ENCODE measurements at places on chromosomes 1 and 21.

- DNase-seq = no peak
These were observed 21.0 kb upstream of the TMEM39B start for GRCh38 chr1:32051706-32052105.

DNA sequence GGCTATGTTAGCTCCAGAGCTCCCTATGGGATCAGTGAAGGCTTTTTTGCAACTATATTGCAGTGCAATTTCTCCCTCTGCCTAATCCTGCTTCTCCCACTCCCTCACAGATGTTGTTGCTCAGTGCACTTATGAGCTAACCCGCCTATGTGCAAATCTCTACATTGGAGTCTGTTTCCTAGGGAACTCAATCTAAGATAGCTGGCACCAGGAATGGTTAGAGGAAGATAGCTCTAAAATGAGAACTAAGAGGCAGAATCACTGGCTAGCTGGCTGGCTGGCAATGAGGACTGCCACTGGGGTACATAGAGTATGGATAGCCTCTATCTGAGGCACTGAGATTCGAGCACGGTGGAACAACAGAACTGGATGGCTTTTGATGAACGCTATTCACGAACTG is 39.5 kb downstream of the ADSS2 start:
- DNase-seq = no peak

GRCh38 chr1:241532162-241532531 is at the start of gene KMO:
Gene KMO, plus strand, starts transcription at chr1:241532378. Its CDS starts 67 bp downstream, at chr1:241532445.
- no peak for DNase-seq

DNA sequence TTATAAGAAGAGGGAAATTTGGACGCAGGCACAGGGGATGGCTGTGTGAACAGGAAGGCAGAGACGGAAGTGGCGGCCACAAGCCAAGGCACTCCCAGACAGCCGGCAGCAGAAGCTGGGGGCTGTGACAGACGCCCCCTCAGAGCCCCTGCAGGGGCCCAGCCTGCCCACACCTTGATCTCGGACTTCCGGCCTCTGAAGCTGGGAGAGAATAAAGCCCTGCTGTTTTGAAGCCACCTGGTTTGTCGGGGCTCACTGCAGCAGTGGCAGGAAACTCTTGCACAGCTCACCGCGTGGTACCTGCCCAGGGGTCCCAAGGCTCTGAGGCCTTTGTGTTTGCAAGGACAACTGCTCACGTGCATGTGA is 13.7 kb downstream of the MEGF6 start:
- no peak for DNase-seq

Measured in lower lobe of right lung (tissue), 2 donors.